ENCODE measurements at places on chromosomes 4 and X.

DNA sequence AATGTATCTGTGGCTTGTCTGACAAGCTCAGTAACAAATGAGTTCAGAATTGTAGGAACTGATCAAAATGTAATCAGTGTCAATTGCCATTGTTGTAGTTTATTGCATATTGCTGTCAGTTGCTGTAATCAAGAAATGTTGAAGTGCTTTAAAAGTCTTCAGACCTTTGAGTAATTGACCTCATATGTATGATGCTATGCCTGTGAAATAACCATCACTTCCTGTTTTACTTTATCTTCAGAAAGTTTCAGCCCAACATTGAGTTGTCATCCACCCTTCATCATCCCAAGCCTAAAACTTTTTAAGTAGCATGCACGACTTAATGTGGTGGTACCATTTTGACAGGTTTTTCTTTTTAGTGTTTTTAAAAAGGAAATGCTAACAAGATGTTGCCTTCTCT lies 212.4 kb downstream of the ARHGAP10 start:
- DNase-seq: no peak

GRCh38 chr4:118282692-118283091 lies 70.1 kb downstream of the PRSS12 start:
- no peak for DNase-seq

DNA sequence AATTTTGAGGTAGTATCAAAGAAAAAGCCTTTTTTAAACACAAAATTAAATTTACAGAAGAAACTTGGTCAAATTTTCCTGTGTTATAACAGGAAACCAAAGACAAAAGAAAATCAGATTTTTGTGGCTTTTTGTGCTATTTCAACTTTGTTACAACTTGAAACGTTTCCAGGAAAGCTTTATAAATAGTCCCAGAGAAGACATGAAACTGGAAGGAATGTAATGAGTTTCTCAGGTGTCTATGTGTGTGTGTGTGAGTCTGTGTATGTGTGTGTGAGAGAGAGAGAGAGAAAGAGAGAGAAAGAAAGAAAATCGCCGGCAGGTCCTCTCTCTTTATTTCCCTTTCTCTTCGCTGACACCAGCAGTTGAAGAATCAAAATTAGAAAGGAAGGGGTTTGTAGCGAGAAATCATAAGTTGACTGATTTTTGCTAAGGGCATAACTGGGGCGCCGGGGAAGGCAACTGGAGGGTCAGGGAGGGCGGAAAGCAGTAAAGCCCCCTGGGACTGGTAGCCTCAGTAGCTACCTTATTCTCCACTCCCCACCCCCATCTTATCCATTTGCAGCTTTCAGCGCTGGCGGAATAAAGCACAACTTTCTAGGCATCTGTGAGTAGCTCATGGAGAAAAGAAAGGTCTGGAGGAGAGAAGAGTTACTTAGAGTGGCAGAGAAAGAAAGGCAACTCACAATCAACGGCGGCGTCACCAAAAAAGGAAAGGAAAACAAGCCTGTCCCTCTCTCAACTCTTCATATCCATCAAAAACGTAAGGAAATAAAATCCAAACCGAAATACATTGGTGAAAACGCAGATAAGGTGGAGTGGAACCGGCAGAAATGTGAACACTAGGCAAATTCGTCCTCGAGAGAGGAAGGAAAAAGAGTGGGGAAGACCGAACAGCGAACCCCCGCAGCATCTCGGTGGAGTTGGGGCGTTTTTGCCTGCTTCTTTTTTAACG lies 1.3 kb downstream of the TMEM47 start:
- DNase-seq: no peak

GRCh38 chr4:84648863-84649647 lies 66.1 kb downstream of the CDS1 start:
- DNase-seq: no peak

DNA sequence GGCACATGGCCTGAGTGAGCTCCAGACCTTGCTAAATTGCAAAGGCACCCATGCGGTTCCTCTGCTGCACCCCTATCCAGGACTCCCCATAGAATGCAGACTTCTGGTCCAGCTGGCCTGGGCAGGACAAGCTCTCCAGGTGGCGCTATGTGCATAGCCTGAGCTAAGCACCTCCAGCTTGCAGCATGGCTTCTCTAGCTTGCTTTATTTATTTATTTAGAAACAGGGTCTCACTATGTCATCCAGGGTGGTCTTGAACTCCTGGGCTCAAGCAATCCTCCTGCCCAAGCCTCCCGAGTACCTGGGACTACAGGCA lies 5.5 kb upstream of the WFS1 start:
- no peak for DNase-seq

DNA sequence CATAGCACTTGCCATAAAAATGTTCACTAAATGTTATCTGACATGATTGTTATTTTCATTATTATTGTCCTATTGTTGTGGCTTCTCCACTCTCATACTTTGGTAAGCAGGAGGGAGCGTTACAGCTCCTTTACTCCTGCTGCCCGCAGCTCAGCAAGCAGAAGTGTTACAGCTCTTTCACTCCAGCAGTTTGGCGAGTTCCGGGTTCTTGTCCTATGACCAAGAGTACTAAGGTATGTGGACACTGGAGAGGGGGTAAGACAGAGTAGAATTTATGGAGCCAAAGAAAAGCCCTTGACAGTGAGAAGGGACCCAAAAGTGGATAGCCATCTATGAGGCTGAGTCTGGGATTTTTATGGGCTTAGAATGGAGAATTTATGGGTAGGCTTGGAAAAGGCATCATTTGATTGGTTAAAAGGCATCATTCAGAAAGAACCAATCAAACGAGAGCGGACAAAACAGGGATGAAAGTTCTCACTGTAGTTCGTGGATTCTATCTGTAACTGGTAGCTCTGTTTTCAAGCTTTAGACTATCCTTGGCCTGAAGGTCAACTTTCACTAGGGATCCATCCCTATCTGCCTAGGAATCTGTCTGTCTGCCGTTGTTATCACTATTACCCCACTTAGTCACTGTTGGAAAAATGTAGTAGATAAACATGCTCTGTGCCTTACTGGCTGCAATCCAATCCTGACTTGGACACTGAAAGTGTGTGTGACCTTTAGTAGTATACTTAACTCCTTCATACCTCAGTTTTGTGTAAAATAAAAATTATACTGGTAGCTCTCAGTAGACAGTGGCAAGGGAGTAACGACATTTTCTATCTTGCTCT lies 545.6 kb upstream of the LCORL start:
- DNase-seq: no peak

DNA sequence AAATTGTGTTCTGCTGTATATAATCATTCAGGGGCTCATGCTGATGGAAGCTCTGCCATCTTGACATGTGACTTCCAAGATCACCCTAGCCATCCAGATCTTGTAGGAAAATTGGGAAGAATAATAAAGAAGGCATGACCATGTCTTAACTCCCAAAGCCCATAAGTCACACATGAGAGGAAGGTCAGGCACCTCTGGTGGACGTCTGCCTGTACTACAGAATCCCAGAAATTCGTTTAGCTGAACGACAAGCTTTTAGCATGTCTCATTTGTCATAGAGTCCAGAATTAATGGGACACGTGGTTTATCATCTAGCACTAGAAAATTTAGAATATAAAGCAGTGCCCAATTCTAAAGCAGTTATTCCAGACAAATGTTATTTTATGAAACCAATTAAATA lies 212.7 kb downstream of the CENPC start:
- no peak for DNase-seq

- no peak for DNase-seq
Observed at GRCh38 chrX:71919431-71919830, 8.8 kb downstream of the NHSL2 start.
